NCI-H2171 (cell line): ENCODE measurements at places on chromosomes 6 and 20.

DNA sequence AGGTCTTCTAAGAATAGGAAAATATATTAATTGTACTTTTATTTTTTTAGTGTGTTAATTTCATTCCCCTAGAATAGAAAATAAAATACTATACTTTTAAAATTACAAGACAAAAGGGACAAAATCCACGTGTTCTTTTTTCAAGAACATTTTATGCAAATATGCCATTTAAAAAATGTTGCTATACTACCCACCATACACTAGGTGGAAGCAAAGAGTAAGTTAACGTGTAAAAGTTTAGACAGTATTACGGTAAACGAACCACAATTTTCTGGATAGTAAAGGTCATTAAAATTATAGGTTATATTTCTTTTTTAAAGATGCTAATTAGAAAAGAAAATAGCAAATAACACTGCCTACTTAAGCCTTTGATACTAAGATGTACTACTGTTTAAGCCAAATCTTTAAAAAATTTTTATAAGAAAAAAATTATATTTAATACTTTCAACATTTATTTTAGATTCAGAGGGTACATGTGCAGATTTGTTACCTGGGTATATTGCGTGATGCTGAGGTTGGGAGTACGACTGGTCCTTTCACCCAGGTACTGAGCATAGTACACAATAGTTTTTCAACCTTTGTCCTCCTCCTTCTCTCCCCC is 287.6 kb downstream of the PHF3 start:
- DNase-seq, result peak; percentile 47

DNA sequence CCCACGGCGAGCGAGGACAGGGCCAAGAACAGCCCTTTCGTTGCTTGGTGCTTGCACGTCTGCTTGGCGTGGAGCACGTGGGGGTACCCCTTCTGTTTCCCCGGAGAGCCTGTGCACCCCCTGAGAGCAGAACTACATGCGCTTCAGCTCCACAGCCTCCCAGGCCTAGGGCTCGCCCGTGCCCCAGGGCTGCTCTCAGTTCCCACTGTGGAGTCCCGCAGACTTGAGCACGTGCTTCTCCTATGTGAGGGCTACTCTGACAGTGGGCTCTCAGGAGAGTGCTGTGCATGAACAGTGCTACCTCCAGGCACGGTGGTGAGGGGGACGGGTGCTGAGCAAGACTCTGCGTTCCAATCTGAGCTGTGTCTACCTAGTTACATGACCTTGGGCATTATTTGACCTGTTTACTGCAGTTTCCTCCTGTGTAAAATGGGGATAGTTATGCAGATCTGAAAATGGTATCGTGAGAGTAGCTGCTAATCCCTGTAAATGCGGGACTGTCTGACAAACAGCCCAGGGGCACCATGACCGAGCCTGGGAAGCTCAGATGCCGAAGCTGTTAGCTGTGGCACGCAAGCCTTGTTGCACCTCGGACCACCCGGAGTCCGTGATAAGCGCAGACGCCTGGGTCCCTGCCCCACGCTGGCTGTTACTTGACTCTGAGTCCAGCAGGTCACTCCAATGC is 82.4 kb downstream of the IRF4 start:
- DNase-seq, result no peak

- DNase-seq, result peak; percentile 96
These were observed 22.1 kb upstream of the SNTA1 start for GRCh38 chr20:33465481-33466302.

- DNase-seq, result no peak
These were observed 48.9 kb downstream of the PRDM1 start for GRCh38 chr6:106134906-106135634.

DNA sequence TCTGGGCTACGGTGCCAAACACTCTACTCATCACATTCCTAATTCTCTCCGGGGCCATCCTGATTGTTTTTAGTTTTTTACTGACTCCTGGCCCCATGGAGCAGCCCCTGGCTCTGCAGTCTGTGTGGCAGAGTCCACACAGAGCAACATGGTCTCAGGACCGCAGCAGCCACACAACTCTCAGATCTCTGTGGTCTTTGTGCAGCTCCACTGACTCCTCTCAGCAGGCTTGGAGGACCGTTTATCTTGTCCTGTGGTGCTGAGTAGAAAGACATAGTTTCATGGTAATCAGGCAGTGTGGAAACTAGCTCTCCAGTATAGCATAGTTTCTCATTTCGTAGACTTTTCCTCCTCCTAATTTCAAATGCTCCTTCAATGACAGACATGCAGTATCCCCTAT is 168.4 kb downstream of the EDN1 start:
- no peak for DNase-seq

DNA sequence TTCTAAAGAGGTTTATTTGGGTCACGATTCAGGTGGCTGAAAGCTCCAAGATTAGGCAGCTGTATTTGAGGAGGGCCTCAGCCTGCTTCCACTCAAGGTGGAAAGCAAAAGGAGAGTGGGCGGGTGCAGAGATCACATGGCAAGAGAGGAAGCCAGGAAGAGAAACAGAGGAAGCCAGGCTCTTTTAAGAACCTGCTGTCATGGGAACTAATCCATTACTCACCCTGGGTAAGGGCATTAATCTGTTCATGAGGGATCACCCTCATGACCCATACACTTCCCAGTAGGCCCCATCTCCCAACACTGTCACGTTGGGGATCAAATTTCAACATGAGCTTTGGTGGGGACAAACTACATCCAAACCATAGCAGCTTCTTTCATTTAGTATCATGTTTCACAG is 53.9 kb downstream of the DHX35 start:
- no peak for DNase-seq

GRCh38 chr20:48006036-48006833 is 221.0 kb upstream of the SULF2 start:
- no peak for DNase-seq

- DNase-seq, result no peak
These were observed 31.6 kb downstream of the AHI1 start for GRCh38 chr6:135465903-135466302.

- no peak for DNase-seq
These were observed 21.7 kb upstream of the MRPS10 start for GRCh38 chr6:42239333-42239732.

DNA sequence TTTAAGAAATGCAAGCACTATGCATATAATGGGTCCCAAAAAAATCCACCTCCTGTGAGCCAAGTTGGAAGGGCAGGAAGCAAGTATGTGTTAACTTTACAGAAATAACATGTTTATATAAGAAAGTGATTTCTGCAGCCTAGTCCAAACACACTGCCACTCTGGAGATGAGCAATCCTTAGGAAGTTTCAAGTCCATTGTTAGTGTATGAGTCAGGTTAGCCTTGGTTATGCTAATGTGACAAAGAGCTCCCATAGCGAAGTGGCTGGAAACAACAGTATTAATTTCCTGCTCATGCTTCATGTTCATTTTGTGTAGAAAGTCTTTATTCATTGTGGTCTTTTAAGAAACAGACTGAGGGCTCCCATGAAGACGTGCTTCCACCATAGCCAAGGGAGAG is 121.4 kb downstream of the TBXT start:
- DNase-seq, result no peak

GRCh38 chr20:35077872-35078271 is 14.7 kb downstream of the TRPC4AP start:
- no peak for DNase-seq

GRCh38 chr20:14450256-14450655 is 112.8 kb upstream of the FLRT3 start:
- no peak for DNase-seq

- DNase-seq, result no peak
These were observed 38.6 kb downstream of the SLC9A8 start for GRCh38 chr20:49851231-49851705.

- no peak for DNase-seq
These were observed 35.3 kb downstream of the GPR6 start for GRCh38 chr6:110013386-110013785.

- DNase-seq, result no peak
These were observed 240.7 kb downstream of the ARID1B start for GRCh38 chr6:157017861-157018260.

DNA sequence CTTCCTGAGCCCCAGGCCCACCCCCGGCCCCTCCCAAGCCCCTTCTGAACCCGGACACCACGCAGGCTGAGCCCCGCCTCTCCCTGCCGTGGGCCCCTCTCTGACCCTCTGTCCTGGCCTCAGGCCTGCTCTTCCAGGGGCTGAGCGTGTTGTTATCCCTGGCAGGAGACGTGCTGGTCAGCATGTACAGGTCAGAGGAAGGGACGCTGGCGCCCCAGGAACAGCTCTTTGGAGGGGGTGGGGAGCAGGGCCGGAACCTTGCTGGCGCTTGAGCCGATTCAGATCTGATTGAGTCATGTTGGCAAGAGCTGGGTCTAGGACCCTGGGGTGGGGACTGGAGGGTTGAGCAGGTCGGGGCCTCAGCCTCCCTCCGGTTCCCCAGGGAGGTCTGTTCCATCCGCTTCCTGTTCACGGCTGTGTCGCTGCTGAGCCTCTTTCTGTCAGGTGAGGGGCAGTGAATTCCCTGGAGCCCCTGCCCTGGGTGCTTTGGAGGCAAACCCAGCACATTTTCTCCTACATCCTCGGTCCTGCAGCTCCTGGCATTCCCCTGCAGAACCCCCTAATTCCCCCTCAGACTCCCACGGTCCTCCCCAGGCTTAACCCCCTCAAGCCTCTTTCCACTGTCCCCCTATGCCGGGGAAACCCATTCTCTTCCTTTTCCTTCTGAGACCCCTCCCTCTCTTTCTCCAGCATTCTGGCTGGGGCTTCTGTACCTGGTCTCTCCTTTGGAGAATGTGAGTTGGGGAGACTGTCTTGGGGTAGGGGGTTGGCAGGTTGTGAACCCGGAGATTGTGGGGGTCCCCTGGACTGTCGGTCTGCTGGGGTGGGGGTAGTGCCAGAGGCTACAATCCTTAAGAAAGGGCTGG is 2.0 kb downstream of the SPAG4 start:
- peak; percentile 78 for DNase-seq

DNA sequence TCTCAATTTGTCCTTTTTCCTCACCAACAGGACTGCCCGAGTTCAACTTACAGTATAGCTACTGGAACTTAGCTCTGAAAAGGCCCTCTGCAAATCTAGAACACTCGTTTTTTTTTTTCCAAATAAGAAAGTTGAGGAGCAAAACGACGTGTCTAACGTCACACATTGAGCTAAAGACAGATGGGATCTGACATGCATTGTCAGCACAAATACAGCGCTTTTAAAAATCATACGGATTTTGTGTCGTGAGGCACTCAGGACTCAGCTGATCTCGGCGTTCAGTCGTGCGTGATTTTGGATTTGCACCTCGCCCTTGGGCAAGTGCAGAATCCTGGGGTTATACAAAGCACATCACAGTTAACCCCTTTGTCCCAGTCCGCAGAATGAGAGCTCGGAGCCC is 94.7 kb upstream of the ZNF322 start:
- no peak for DNase-seq

DNA sequence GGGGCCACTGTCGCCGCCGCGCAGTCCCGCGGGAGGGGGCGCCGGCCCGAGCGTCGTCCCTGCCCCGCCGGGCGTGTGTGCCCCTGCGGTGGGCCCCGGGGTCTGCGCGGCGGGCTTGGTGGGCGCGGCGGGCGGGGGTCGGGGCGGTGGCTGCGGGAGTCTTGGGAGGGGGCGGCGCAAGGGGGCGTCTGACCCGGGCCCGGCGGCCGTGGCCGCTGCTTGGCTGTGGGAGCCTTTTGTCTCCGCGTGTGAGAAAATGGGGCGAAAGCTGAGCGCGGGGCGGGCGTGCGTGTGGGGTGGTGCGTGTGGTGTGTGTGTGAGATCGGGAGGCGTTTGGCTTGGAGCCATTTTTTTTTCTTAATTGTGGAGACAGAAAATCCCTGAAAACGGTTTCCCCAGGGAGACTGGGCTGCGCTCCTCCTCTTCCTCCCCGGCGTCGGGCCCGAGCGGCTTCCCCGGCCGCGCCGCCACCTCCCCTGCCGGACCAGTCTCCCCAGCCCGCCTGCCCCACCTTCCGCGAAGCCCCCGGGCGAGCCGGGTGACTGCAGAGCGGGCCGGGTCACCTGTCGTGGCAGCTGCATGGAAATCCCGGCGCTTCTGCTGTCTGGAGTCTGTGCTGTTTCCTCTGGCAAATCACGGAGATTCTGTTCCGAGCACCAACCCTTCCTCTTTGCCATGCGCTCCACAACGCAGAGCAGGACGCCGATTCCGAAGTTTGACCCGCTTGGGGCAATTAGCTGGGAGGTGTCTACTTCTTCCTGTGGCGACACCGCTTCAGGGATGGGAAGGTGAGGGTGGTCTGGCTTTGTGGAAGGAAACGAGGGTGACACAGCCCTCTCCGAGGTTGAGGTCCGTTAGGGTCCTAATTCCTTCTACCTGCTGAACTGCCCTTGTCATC is 64.4 kb downstream of the GTF2H5 start:
- DNase-seq, result peak; percentile 75

DNA sequence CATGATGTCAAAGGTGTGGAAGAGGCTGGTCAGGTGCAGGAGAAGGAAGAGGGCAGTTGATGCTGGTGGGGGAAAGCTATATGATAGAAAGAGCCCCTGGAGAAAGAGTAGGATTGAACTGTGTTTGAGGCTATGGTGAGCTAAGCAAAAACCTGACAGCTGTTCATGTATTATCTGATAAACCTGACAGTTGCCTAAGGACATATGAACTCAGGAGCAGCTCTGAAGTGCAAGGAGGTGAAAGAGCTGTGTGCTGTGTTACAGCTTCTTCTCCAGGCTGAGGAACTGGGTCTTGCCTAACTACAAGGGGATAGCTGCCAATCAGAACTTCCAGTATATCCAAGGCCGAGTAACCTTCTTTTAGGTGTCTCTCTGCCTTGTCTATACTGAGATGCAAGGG is 81.8 kb downstream of the LCA5 start:
- DNase-seq, result no peak

GRCh38 chr6:122753000-122753687 is 26.4 kb upstream of the FABP7 start:
- no peak for DNase-seq

GRCh38 chr6:15987569-15987968 is 141.3 kb upstream of the MYLIP start:
- DNase-seq, result no peak

DNA sequence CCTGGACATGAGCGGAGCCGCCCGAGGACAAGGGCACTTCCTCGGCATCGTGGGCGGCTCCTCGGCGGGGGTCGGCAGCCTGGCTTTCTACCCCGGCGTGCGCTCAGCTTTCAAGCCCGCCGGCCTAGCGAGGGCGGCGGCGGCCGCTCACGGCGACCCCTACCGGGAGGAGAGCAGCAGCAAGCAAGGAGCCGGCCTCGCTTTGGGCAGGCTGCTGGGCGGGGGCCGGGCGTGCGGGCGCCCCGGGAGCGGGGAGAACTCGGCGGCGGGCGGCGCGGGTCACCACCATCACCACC is 6.7 kb downstream of the PRDM13 start:
- no peak for DNase-seq

DNA sequence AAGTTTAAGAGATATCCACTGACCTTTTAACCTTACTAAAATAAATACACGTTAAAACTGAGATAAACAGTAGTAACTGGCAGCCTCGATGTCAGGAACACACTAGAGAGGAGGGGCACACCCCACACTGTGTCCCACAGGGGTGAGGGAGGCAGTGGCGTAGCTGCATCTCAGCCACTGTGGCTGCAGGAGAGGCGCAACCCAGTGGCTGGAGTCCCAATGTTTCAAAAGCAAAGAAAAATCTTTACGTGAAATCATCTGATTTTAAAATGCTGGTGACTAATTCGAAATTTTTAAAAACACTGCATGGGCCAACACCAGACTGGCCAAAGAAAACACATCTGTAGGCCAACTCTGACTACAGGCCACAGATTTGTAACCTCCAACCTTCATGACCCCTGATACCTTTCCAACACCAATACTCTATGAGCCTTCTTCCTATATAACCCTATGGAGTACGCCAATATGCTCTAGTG is 54.7 kb downstream of the TRAM2 start:
- no peak for DNase-seq

- DNase-seq, result no peak
These were observed 978.5 kb downstream of the TBC1D32 start for GRCh38 chr6:120355822-120356221.

- DNase-seq, result no peak
These were observed 160.3 kb upstream of the ATXN1 start for GRCh38 chr6:16921399-16922110.
